Testis (tissue), 5 donors: ENCODE measurements at places on chromosomes 7 and 10. TPM values are rescaled to one million over a fixed set of nuclear protein-coding genes. Genes with fewer than 3 reads are reported as not detected.
A peak's percentile ranks its signal among the peaks of the same experiment; 100 is the strongest.

DNA sequence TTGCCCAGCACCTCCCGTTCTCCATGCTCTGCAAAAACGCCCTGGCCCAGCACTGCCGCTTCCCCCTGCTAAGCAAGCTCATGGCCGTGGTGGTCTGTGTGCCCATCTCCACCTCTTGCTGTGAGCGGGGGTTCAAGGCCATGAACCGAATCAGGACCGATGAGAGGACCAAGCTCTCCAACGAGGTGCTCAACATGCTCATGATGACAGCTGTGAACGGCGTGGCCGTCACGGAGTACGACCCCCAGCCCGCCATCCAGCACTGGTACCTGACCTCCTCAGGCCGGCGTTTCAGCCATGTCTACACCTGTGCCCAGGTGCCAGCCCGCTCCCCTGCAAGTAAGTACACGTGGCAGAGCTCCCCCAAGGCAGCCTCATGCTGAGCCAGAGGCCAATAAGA is 11.6 kb upstream of the ATP6V0E2 start:
- no peak for DNase-seq

Gene CRHR2
- 1.3 TPM for polyA plus RNA-seq

Gene ZFAND2A
- polyA plus RNA-seq: 61.4 TPM

DNA sequence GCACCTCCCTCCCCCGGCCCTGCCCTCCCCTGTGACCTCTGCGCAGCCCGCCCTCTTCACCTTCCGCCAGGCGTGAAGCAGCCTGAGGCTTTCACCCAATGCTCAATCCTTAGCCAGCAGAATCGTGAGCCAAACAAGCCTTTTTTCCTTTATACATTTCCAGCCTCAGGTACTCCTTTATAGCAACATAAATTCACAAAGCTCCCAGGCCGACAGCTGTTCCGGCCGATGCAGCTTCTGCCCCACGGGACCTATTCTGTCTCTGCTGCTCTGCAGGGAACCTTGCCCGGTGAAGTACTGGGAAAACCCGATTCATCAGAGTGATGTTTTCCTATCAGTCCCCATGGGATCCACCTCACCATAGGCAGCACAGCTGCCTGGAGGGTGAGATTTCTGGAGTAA is 87.4 kb downstream of the CHST15 start:
- DNase-seq: no peak

DNA sequence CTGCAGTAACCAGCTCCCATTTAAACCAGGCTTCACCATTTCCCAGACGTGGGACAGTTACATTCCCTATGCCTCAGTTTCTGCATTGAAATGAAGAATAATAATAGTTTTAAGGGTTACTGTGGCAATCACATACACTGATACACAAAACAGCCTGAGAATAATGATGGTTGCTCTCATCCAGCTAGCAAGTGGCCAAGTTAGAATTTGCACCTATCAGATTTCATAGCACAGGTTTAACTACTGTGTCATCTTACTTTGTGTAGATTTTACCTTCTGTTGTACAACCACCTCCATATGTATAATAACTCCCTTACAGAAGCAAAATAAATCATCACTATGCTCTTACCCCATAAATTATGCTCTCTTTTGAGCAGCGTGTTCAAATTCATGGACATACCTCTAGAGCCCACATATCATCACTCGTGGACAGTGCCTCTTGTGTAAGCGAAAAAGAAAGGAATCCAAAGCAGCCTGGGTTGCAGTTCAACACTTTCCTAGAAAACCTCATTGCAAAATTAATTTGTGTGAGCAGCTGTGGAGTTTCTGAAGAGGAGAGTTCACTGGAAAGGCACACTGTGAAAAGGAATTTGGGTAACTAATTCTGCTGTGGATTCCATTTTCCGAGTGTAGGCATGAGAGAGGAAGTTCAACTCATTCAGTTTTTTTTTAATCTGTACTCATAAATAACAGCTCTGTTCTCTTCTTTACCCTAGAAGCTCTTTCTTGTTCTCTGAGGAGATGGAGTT is 492.5 kb downstream of the ARL4A start:
- no peak for DNase-seq

DNA sequence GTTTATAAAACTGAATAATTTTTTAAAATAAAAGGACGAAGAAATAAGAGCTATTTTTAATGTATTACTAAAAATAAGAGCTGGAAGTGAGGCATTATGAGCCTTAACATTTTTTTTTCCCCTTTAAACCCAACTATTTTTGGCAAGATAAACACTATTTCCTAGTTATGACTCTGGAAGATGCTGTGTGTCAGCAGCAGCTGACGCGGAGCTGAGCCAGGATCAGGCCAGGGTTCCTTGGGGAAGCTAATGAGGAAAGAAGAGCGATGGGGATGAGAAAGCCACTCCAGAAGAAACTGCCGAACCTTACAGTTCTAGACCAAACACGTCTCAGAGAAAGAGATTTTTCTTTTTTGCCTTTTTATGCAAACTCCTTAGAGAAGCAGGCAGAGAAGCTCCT is 85.9 kb downstream of the USP6NL start:
- DNase-seq: peak; percentile 79

- no peak for DNase-seq
These were observed 152.6 kb downstream of the ZMYND11 start for GRCh38 chr10:287814-288213.

DNA sequence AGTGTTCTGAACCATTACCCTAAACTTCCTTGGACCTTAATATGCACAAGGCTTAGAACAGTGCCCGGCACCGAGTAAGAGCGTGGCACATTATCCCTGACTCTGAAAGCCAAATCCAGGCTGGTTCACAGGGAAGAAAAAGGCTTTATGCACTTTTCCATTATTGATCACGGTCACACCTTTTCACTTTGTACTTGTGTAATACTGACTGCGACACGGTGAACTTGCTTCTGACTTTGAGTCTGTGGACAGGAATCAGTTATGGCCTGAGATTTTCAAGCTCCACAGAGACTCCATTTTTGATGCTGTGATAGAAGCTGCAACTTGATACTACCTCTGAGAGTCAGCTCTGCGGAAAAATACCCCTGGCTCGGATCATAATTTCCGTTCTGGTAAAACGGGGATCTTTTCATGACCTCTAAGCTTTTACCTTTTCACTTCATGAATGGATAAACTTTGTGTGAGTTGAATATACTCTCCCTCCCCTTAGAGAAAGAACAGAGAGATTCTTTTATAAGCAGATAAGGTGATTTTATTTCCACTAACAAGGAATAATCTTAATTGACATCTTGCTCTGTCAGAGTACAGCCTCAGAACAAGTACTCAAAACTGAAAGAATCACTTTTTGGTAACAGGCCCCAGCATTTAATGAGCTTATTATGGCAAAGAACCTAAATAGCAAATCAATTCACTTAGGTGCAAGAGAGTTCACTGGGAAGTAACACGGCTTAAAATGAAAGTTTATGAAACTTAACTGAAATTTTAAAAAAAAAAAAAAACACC is 88.8 kb downstream of the ELMO1 start:
- DNase-seq: no peak

Gene EGFR
- 11.0 TPM for polyA plus RNA-seq

DNA sequence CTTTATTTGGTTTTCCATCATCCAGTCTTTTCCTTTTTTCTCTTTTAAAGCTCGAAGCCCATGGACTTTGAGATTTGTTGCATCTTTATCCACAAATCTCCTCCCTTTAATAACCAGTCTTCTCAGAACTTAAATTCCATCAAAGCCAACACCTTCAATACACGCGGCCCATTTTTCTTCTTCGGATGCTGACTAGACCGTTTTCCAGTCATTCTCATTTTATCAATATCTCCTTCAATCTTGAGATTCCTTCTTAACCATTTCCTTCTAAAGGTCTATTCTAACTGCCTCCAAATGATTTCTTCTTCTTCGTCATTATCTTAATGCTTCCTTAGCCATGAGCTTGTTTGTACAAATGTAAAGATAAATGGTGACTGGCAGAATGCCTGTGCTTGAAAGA is 173.5 kb downstream of the BAMBI start:
- no peak for DNase-seq

DNA sequence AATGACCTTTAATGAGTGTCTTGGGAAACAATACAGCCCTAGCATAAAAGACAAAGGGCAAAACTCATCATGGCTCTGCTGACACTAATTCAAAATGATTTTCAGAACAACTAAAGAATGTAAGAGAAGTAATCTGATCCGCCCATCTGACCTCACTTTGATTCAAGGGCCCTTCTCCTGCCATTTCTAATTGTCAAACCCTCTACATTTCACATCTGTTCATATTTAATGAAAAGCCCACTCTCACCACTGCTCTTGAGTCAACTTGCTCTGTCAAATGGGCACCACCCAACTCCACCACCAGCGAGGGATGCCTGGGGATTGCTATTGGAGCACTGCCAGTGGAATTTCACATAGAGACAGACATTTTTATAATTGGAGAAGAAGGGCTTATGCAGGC is 639.2 kb downstream of the KCNMA1 start:
- DNase-seq: no peak

DNA sequence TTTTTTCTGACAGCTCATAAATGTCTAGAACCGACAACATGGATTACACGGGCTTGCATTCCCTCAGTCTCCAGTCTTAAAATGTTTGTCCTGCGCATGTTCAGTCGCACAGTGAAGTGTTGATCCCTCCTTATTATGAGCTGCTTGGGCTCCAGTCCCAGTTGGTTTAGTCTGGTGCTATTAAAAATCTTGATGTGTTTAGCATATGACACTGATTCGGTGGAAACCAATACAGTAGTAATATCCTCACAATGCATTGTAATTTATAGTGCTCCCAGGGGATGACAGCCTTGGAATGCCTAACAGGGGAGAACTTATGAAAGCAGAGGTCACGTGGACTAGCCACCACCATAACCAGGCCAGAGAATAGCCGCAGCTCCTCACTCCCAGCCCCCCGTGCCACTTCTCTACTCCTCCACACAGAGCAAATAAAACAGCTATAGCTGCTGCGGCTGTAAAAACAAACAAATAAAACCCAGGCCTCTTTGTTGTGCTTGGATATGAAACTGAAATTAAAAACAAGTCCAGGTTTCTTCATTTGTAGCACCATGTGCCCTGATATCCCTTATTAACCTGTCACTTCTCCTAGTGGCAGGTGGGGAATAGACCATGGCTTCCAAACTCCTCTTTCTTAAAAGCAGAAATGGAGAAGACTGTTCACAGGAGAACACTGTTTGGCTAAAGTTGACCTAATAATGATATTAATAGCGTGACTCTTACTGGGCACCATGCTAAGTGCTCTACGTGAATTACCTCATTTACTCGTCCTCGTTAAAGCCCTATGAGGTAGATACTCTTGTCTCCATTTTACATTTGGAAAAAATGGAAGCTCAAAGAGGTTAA is 7.7 kb downstream of the DPCD start:
- no peak for DNase-seq

Gene TUBAL3
- 5.3 TPM for polyA plus RNA-seq

DNA sequence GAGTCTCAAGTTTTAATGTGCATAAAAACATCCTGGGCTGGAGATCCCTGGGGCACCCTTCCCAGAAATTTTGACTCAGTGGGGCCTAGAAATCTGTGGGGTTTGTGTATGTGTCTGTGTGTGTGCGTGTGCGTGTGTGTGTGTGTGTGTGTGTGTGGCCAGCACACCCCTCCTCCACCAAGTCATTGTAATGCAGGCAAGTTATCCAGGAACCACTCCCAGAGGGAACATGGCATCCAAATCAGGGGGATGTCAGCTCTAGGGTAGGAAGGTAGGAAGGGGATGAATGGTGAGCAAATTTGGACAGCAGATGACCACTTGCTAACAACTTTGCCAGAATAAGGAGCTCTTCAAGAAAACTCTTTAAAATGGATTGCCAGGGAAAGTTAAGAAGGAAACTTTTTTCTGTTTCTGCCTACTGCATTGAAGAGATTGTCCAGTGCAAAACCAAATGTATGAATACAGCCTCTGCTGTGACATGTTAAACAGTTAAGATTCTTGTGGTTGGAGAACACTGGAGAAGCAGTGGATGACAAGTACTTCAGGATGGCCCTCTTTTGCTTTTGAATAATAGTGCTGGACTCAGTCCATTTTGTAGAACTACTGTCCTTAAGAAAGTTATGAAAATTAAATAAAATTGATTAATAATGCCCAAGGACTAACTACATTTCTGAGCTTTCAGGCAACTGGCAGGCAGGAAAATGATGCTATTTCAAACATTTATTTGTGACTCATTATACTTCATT is 12.3 kb downstream of the STAMBPL1 start:
- no peak for DNase-seq

GRCh38 chr7:99121496-99122021 is 22.3 kb downstream of the SMURF1 start:
- no peak for DNase-seq

DNA sequence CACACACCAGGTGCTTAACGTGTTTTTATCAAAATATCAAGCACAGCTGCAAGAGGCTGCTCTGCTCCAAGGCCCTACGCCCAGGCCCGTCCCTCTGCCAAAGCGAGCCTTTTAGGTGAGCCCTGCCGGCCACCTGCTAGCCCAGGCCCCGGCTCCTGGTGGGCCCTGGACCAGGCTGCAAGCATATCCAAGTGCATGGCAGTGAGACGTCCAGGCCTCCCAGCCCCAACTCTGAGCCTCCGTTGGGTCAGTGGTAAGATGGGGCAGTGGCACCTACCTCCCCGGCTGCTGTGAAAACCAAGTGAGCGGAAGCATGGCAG is 136.2 kb downstream of the LHPP start:
- no peak for DNase-seq

DNA sequence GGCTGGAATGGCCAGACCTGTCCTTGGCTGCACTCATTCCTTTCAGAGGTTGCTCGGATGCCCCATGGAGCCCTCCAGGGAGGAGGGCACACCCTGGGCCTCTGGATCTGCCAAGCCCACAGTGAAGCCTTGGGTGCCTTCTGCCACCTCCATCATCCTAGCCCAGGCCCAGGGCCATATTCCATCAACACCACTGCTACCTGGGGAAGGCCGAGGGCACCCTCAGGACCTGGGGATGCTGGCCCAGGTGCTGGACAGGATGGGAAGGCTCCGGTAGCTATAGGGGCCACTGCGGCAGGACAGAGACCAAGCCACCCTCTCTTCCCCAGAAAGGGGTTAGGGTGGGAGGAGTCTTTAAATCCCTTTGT is 810 bp downstream of the OPN4 start:
- DNase-seq: no peak

GRCh38 chr7:103867874-103868273 is 121.6 kb downstream of the RELN start:
- no peak for DNase-seq

Gene EFCAB10
- polyA plus RNA-seq: 50.9 TPM

DNA sequence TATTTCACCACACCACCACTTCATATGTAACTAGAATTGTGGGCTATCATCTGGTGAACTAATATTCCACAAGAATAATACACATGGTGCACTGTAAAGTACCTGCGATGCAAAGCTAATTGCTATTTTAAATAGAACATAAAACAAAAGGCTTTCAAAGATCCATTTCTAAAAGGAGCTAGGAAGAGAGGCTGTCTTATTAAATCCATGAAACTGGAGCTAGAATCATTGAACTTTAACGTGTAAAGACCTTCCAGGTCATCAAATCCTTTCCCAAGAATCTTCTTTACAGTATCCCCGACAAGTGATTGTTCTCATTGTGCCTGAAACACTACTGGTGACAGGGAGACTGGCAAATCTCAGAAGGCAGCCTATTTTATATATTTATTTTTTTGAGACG is 224.9 kb downstream of the CHCHD3 start:
- no peak for DNase-seq

- no peak for DNase-seq
These were observed 21.9 kb downstream of the ARID5B start for GRCh38 chr10:61923210-61923949.
